ENCODE measurements at places on chromosomes 2 and 18. TPM values are rescaled to one million over a fixed set of nuclear protein-coding genes. Genes with fewer than 3 reads are reported as not detected.

DNA sequence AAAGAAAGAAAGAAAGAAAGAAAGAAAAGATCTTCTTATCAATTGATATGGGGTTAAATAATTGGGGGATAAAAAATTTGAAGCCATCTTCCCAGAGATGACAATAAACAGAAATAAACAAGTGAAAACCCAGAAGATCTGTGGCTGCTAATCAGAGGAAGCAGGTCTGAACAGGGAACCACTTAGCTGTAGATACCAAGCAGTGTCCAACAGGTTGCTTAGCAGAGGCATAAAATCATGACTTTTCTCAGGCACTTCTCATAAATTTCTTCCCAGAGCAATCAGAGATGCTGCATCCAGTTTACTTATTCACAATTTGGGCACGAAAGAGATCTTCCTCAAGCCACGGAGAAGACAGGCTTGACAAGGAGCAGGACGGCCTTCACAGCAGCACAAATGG, 5.7 kb upstream of the LPIN1 start:
- no peak for DNase-seq

DNA sequence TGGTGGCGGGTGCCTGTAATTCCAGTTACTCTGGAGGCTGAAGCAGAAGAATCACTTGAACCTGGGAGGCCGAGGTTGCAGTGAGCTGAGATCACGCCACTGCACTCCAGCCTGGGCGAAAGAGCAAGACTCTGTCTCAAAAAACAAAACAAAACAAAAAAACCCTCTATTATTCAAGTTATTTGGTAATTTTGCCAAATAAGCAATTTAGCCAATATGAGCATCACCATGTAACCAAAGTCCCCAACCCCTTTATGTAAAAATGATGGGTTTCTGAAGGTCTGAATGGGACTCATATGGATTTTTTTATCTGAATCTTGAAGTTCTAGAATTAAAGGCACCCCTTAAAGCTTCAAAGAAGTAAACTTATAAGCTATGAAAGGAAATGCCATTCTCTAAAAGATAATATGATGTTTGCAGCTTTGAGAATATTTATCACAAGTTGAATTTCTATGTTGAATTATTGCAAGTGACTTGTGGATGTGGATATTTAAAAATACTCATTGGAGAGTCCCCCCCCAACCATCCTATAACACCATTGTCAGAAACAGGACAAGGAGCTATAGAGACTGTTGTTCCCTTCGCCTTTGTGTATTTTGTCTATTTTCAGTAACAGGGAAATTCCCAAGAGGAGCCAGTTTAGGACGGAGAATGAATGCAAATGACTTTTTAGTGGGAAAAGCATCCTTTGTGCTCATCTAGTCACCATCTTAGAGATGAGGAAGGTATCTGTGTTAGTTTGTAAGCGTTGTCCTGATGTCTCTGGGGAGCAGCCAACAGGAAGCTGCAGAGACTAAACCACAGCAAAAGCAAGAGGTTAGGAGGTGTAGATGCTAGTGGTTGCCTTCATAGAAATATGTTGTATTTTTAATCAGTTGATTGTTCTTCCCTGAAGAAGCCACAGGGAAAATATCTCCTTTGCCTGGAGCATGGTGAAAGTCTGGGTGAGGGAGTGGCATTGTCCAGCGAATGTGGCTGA, 68.3 kb downstream of the TET3 start:
- DNase-seq = no peak

GRCh38 chr2:217798743-217799562, 203.8 kb downstream of the TNS1 start:
- DNase-seq = peak; percentile 72

GRCh38 chr2:163338270-163338669, 397.5 kb downstream of the FIGN start:
- peak; percentile 19 for DNase-seq

DNA sequence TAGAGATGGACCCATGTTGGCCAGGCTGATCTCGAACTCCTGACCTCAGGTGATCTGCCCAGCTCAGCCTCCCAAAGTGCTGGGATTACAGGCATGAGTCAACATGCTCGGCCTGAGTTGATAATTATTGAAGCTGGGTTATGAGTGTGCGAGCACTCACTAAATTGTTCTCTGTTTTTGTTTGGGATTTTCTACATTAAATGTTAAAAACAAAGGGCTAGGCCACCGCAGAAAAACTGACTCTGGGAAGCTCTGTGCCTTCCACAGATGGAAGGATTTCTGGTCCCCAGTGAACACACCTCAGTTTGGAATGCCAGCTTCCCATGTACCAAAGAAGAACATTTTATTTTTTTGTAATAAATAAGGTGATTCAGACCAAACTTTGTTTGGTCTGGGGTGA, 83.0 kb downstream of the XRCC5 start:
- DNase-seq = no peak

DHRS9 gene
- 0.72 TPM for polyA plus RNA-seq
